ENCODE measurements at places on chromosomes 4 and X.

- DNase-seq = no peak
Observed at GRCh38 chr4:54224996-54225597, 4.0 kb upstream of the PDGFRA start.

DNA sequence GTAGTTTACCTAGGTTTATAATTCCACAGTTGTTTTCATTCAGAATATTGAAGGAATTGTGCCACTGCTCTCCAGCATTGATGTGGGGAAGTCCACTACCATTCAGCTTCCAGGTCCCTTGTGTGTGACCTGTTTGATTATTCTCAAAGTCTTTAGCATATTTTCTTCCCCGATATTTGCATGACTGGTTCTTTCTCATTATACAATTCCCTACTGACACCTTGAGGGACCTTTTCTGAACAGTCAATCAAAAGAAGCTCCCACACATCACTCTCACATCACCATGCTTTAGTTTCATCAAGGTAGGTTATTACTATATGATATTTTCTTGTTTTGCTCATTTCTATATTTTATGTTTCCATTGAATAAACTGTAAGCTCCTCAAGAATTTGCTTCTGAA lies 44.1 kb downstream of the SLC39A8 start:
- DNase-seq = no peak

GRCh38 chrX:103529550-103529949 lies 10.3 kb upstream of the RAB40A start:
- no peak for DNase-seq

- DNase-seq = no peak
Observed at GRCh38 chrX:112834031-112834845, 6.4 kb downstream of the AMOT start.

- no peak for DNase-seq
Observed at GRCh38 chr4:21849077-21849476, 99.5 kb downstream of the KCNIP4 start.

DNA sequence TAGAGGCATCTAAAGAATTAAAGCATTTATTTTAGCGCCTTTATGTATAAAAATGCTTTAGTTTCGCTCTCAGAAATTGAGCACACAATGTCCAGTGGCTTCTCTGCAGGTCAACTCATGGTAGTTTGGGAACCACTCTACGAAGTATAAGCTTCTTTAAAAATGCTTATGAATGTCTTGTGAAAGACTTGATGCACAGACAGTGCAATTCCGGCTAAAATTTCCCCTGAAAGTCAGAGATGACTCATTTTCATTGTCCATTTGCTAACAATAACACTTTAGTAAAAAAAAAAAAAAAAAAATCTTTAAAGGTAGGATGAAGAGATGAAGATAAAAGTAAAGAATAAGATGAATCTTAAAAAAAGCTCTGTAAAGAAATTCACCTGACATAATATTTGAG lies 117.2 kb downstream of the PDHA2 start:
- no peak for DNase-seq

GRCh38 chrX:40444133-40444532 lies 136.6 kb upstream of the ATP6AP2 start:
- no peak for DNase-seq

All from stimulated activated CD8-positive, alpha-beta memory T cell treated with anti-CD3 and anti-CD28 coated beads, Interleukin-4, amount 100 ng/mL, for 1 hour (primary cell).